GM12891 (cell line): ENCODE measurements at places on chromosomes 1 and 21.

DNA sequence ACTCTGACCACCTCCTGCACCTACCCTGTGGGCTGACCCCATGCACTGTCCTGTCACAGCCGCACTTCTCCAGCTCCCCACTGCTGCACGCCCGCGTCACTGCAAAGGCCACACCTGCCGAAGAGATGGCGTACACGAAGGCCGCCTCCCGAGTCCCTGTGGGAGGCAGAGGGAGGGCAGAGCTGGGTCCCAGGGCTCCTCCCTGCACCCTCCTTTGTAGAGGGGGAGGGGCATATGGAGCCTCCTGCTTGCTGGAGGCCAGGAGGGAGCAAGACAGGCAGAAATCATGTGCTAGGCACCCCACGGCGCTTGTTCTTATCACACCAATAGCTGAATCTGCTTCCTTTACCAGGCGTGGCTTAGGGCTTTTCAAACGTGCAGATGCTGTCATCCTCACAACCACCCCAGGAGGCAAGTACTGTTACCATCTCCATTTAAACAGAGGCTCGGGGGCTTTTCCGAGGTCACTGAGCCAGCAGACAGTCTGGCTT, 21.4 kb downstream of the WNT4 start:
- no peak for DNase-seq

DNA sequence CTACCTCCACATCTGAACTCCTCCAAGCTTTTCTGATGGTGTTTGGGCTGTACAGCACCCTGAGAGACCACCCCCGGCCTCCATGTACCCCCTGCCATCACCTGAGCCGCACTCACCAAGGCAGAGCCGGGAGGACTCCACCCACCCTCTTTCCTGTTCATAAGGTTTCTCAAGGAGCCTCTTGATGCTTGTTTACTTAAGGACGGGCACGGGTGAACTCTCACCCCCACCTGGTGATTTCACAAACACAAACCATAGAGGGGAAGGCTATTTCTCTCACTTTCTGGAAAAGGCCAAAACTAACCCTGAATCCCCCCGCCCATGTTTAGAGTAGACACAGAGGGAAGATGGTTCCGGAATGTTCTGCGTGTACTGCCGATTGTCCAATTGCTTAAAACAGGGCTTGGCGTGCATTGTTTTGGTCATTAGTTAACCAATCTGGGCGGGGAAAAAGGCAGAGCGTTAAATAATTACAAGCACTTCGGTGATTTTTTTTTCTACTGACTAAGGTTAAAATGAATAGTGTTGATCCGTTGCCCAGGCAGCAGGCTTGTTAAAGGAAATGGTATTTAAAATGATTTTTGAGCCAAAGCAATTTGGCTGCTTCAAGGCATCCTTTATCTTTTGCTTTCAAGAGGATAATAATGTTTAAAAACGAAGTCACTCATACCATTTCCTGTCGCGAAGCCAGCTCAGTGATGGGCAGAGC, 279.8 kb upstream of the VAMP3 start:
- no peak for DNase-seq

DNA sequence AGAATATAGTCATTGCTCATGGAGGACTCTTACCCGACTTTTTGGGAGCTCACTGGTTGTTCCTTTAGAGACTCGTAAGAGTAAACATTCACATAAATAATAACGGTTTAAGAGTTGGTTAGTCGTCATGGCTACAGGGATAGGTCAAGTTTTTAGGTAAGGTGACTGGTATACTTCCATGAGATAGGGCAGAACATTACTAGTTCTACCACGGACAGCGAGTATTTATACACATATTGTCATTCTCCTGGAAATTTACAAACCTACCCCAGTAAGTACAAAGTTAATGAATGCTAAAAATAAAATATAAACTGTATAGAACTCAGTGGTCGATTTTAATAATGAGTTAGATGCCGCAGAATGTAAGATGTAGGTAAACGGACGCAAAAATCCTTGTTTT, 1.2 kb upstream of the RYR2 start:
- DNase-seq = no peak

GRCh38 chr1:9842781-9843575, 19.2 kb upstream of the CLSTN1 start:
- no peak for DNase-seq

- no peak for DNase-seq
Observed at GRCh38 chr1:195745189-195746010, 862.8 kb downstream of the KCNT2 start.

- DNase-seq = no peak
Observed at GRCh38 chr21:35593000-35593502, 467.3 kb downstream of the SETD4 start.

DNA sequence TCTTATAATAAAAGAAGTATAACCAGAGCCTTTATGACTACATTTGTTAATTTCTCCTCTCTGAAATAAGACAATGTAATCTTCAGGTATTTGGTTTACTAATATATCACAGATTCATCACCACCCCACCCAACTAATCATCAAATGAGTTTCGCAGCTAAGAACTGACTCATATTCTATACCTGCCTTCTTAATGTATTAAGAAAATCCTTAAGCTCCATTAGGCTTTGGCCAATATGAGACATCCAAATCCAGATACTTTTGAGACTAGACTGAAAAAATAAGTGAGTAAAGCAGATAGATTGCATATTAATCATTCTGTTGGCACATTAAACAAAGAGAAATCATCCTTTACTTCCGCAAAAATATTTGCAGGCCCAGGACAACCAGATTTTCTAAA, 18.7 kb upstream of the FMO2 start:
- no peak for DNase-seq

- DNase-seq = no peak
Observed at GRCh38 chr1:109283748-109284600, 1.0 kb upstream of the PSRC1 start.

GRCh38 chr1:24438423-24438901, 22.9 kb downstream of the NIPAL3 start:
- no peak for DNase-seq

- DNase-seq = no peak
Observed at GRCh38 chr1:221283532-221283931, 404.3 kb downstream of the HLX start.

DNA sequence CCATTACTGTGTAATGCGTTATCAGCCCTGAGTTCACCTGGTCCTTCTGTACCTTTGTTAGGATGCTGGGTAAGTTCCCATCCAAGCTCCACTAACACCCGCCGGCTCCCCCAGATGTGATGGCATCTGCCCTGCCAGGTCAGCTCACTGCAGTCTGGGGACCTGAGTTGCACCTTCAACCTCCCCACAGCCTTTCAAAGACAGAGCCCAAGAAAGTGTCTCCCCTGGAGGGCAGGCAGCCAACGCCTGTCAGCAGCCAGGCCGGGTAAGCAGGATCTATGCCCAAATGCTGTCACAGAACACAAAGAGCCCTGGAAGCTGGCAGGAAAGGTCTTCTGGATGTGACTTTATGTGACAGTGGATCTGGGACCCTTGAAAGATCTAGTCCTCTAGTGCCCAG, 13.7 kb downstream of the MRAP start:
- no peak for DNase-seq

GRCh38 chr1:7373876-7374562, 397.1 kb upstream of the VAMP3 start:
- no peak for DNase-seq

DNA sequence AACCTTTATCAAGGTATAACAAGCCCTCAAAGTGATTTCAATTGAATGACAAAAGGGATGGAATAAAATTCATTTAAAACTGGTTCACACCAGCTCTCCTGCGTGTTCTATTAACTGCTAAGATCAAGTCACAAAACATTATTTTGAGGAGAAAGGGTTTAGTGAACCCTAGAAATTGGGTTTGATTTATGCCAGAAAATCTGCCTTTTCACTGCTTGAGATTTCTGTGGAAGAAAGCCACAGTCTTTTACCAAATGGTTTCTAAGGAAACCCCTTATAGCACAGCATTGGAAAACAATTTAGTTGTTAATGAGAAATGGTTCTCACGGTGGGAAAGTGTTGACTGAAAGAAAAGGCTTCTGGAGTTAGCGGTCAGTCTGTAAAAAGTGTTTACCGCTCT, 43.6 kb upstream of the DPH5 start:
- no peak for DNase-seq

DNA sequence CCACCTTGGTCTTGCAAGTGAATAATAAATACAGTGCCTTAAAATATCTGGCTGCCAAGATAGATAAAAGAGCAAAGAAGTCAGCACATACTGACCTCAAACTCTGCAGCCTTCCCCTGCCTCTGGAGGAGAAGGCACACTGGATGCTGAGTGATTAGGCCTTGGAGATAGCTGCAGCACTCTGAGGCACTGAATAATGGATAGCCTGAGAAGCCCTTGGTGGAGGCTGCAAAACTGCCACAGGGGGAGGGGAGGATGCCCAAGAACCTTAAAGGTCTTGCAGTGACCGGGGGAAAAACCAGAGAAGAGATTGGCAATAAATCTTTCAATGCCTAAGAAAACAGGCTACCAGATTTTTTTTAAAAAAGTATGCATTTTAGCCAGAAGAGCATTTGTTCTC, 167.4 kb upstream of the PRMT6 start:
- DNase-seq = no peak

GRCh38 chr1:205593967-205594366, 37.8 kb downstream of the ELK4 start:
- DNase-seq = no peak

GRCh38 chr1:84972377-84972987, 24.4 kb downstream of the MCOLN2 start:
- no peak for DNase-seq

- DNase-seq = no peak
Observed at GRCh38 chr1:32138965-32139364, 31.1 kb downstream of the KPNA6 start.

GRCh38 chr1:23727362-23727811, 15.9 kb upstream of the ELOA start:
- no peak for DNase-seq

DNA sequence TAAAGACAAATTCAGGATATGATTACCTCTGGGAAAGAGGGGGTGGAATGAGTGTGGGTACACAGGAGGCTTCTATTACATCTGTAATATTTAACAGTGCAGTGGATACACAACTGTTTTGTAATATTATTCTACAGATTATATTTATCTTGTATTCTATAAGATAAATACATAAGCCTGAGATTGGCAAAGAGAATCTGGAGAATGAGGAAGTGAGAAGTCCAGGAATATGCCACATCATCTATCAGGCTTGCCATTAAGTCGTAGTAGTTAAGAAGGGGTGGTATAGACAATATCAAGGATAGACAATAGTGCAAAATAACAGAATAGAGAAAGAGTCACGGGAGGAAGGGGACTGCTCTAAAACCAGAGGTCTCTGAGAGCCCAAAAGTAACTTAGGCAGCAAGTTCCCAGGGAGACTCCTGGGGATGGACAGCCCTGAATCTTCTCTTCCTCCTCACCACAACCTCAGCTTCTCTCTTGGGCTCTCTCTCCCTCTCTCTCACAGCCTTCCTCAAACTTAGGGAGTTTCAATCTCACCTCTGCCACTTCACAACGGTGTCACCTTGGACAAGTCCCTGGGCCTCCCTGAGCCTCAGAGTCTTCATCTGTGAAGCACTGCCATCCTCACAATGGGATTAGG, 14.0 kb upstream of the PTAFR start:
- DNase-seq = no peak

- DNase-seq = no peak
Observed at GRCh38 chr1:91735266-91735845, 150.6 kb downstream of the TGFBR3 start.

- no peak for DNase-seq
Observed at GRCh38 chr1:235898126-235898525, 31.4 kb upstream of the LYST start.

- DNase-seq = no peak
Observed at GRCh38 chr1:180745098-180745497, 113.3 kb downstream of the XPR1 start.

DNA sequence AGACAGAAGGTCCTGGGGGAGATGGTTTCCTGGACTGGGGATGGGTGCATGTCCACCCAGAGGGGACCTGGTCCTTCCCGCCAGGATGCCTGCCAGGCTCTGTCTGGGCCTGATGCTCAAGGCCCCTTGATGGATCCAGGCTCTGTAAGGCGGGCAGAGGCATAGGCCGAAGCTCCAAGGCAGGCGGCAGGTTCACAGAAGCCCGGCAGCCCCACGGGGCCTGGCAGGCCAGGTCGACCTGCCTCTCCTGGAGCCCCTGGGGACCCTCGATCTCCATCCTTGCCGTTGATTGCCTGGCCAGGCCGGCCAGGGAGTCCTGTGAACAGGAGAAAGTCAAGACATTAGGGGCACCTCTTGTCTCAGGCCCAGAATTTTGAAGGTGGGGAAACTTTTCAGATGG, 16.0 kb downstream of the COL9A2 start:
- DNase-seq = no peak

DNA sequence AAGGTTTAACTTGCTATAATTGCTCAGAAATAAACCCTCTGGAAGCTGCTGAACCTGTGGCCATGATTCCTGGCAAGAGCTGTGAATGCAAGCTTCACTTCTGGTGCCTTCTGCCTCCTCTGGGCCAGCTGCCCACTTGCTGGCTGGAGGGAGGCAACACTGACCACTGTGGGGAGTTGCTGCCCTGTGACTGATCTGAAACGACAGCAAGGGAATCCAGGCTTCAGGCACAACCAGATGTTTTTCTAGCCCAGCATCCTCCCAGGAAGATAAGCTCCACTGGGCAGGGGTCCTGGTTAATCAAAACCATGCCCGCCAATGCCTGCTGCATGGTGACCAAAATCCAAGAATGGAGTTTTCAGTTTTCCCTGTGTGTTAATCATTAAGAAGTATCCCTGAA, 180.0 kb upstream of the HMGB4 start:
- DNase-seq = no peak

DNA sequence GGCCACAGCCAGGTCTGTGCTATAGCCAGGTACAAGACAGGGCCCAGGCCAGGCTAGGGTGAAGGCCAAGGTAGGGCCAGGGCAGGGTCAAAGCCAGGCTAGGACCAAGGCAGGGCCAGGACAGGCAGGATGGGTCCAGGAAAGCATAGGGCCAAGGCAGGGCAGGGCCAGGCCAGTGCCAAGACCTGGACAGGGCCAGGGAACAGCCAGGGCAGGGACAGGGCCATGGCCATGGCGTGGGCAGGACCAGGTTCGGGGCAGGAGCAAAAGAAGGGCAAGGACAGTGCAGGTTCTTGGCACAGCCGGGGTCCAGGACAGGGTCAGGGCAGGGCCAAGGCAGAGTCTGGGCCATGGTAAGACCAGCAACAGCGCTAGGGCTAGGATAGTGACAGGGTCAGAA, 153.4 kb downstream of the LIPI start:
- no peak for DNase-seq

DNA sequence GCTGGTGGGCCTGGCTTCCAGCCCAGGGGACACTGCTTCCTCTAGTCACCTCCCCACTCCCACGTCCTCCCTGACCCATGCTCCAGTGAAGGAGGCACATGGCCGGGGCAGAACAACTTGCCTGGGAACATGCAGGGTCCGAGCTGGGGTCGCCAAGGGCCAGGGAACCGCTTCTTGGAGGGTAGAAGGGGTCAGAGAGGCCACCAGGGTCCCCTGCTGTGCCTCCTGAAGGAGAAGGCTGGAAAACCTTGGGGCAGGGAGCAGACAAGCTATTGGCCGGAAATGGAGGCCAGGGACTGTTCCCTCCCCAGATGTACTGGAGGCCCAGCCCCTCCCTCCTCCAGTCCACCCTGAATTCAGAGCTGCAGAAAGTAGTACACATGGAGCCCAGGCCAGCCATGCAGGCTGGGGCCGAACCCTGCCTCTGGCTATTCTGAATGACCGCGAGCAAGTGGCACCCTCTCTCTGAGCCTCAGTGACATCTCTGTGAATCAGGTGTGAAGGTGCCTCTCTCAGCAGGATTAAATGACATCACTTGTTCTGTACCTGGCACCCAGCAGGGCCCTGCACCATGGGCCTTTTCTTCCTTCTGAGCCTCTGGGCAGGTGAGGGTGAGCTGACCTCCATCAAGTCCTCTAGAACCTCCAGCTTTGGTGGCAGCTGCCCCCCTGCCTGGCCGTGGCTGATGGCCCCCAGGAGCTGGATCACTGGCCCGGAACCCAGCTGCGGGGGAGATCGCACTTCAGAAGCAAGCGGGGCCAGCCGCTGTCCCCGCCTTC, 15.7 kb downstream of the SPOCD1 start:
- no peak for DNase-seq
